ENCODE measurements at places on chromosomes 4 and X.

GRCh38 chrX:115490814-115491213, 70.2 kb upstream of the PLS3 start:
- DNase-seq, result no peak

GRCh38 chr4:166594326-166594946, 639.9 kb downstream of the SPOCK3 start:
- DNase-seq, result no peak

- no peak for DNase-seq
Measured at GRCh38 chr4:83561381-83561780, 25.5 kb downstream of the GPAT3 start.

DNA sequence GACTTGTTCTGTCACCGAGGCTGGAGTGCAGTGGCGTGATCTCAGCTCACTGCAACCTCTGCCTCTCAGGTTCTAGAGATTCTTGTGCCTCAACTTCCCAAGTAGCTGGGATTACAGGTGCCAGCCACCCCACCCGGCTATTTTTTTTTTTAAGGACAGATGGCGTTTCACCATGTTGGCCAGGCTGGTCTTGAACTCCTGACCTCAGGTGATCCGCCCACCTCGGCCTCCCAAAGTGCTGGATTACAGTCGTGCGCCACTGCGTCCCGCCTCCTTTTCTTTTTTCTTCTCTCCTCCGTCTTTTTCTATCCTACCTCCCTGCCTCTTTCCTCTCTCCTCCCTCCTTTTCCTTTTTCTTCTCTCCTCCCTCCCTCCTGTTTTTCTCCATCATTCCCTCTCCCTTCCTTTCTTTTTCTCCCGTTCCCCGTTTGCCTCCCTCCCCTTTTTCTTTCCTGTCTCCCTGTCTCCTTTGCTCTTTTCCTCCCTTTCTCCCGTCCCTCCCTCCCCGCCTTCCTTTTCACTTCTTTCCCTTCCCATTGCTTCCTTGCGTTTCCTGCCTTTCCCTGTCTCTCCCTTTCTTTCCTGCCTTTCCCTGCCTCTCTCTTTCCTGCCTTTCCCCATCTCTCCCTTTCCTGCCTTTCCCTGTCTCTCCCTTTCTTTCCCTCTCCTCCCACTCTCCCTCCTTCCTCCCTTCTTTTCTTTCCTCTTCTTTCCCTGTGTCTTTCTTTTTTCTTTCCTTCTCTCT, 2.1 kb upstream of the SLC25A6 start:
- no peak for DNase-seq

Data from stimulated activated CD4-positive, alpha-beta T cell treated with anti-CD3 and anti-CD28 coated beads, Interleukin-1b, Interleukin-23, amount 100 ng/mL, for 1 hour (primary cell).